ENCODE measurements at places on chromosomes 11 and 22. TPM values are rescaled to one million over a fixed set of nuclear protein-coding genes. Genes with fewer than 3 reads are reported as not detected.

GRCh38 chr11:126544108-126545056 lies 188.9 kb downstream of the ST3GAL4 start:
- DNase-seq, result no peak

- DNase-seq, result no peak
These were observed 75.4 kb downstream of the GAB4 start for GRCh38 chr22:16932577-16932976.

GRCh38 chr11:111355101-111355500 lies 24.0 kb downstream of the POU2AF1 start:
- DNase-seq, result no peak

GRCh38 chr11:17156283-17156682 lies 51.5 kb downstream of the PIK3C2A start:
- no peak for DNase-seq

GRCh38 chr22:42976217-42976933 lies 38.6 kb downstream of the PACSIN2 start:
- DNase-seq, result no peak

DNA sequence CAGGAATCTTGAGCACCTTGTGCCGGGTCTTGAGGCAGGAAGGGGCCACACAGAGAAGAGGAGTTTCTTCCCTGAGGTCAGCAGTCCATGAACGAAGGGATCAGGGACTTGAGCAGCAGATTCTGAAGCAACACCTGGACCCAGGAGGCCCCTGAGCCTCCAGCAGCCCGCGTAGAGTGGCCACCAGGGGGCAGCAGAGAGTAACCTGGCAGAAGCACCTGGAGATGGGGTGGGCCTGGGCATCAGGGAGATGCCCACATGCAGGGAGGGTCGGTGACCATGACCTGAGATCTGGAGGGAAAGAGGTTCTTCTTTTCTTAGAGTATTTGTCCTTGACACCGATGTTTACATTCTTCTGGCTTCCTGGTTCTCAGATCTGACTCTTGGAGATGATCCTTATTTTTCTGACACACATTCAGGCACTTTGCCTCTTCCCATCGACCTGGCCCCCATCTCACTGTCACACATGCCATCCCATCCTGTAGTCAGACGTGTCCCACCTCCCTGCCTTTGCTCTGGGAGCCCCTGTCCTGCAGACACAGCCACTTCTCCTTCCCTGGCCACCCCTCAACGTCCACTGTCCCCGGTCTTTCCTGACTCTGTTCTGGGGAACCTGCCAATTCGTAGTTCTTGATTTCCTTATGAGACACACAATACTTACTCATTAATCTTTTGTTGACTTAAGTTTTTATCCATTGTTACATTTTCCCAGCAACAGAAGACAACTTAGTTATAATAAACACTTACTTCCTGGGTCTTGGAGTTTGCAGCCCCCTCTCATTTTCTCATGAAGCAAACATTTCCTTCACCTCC lies 66.5 kb downstream of the GGTLC2 start:
- peak; percentile 63 for DNase-seq

- DNase-seq, result no peak
These were observed 109.9 kb upstream of the CLMP start for GRCh38 chr11:123304828-123305466.

The DEUP1 gene
- not detected for polyA plus RNA-seq

GRCh38 chr11:66068154-66068821 lies 1.8 kb upstream of the PACS1 start:
- DNase-seq, result peak; percentile 71

DNA sequence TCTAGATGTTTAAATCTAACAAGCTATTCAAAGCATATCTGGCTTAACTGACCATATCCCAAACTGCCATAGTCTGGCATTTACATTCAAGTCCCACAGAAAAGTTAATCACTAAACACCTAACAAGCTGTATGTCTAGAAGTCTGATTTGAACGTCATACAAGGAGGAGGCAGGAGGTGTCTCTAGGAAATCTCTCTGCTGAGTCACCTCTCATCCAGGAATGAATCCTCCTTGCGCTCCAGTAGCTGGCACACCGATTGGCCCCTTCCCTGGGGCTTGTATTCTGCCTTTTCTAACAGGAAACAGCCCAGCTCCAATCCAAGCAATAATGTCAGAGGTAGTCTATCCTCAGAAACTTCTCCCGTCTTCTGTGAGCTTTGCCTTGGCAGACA lies 31.8 kb downstream of the FEZ1 start:
- DNase-seq, result no peak

DNA sequence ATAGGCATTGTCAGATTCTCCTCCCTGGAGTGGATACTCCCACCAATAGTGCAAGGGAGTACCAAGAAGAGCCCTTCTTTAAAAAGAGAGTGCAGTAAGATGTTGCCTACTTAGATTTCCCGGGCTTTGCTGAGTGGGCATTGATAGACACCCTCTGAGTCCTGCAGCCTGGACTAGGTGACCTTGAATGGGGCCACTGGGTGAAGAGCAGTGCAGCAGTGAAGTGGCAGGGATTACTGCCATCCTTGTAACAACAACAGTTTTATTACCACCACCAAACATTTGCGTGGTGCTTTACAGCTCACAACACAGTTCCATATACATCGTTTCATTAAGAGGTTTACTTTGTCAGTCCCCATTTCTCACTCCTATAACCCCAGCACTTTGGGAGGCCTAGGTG lies 59.4 kb downstream of the MICAL2 start:
- DNase-seq, result no peak

The NXPE1 gene
- polyA plus RNA-seq, result not detected

The RGL4 gene
- polyA plus RNA-seq, result 58.3 TPM

- DNase-seq, result no peak
These were observed 798.4 kb upstream of the TENM4 start for GRCh38 chr11:80239217-80239616.

The SLC22A8 gene
- polyA plus RNA-seq, result not detected

GRCh38 chr11:76789443-76789719 lies 6.2 kb downstream of the TSKU start:
- DNase-seq, result no peak

GRCh38 chr11:64810891-64811272 lies 531 bp upstream of the MEN1 start:
- peak; percentile 81 for DNase-seq

- DNase-seq, result no peak
These were observed 13.8 kb downstream of the NCAM1 start for GRCh38 chr11:112975051-112975450.

GRCh38 chr11:111631666-111632039 lies 29.4 kb downstream of the SIK2 start:
- DNase-seq, result no peak
